ENCODE measurements at places on chromosomes 7 and 10.

DNA sequence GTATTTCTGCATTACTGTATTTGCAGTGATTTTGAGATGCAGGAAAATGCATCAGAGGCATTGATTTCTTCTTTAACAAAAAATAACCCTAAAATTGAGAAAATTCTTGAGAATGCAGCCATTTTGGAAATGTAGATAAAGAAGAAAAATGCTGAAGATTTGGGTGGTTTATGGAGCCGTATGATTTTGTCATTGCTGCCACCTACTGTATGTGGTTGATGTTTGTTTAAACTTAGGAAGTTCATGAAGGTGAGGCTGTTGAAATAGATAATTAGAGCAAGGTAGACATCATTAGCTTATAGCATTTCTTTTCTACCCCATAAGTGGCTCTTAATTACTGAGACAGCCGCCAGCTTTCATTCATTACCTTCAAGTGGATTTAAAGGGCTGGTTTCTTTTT lies 92.1 kb upstream of the SAMD8 start:
- peak; percentile 32 for DNase-seq

GRCh38 chr7:82078807-82079206 lies 309.0 kb upstream of the HGF start:
- DNase-seq: no peak

- no peak for DNase-seq
Observed at GRCh38 chr10:101130984-101131961, at the start of gene TLX1. Gene TLX1, plus strand, starts transcription at chr10:101131300. Its CDS starts 242 bp downstream, at chr10:101131542.

DNA sequence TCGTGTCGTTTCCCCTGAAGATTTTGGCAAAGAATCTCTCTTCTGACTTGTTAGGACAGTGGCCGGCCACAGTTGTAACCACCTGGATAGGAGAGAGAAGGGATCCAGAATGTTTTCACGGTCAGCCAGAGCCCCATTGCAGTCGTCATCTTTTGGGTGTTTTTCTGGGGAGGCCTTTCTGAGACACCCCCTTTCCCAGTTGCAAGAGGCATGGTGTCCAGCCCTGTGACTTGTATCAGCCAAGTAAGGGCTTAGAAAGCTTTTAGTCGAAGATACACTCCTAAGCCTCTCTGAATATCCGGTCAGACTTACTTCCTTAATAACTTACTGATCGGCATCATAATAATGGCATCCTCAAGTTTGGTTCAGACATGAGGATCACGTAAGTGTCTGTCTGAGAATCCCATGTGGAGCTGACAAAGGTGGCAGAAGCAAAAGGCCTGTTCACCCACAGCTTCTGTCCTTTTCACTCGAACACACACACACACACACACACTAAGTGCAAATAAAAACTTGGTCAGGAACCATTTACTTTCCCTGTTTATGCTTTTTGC lies 435.7 kb upstream of the GALNT17 start:
- peak; percentile 45 for DNase-seq

DNA sequence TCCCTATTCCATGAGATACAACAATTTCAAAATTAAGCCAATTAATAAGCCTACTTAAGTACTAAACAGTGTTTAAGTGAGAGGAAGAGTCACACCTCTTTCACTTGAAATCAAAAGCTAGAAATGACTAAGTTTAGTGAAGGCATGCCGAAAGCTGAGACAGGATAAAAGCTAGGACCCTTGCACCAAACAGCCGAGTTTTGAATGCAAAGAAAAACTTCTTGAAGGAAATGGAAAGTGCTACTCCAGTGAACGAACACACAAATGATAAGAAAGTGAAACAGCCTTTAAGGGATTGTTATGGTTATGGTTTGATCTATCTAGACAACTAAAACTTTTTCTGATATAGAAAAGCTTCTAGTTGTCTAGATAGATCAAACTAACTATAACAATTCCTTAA lies 135.4 kb upstream of the KMT2E start:
- DNase-seq: no peak

DNA sequence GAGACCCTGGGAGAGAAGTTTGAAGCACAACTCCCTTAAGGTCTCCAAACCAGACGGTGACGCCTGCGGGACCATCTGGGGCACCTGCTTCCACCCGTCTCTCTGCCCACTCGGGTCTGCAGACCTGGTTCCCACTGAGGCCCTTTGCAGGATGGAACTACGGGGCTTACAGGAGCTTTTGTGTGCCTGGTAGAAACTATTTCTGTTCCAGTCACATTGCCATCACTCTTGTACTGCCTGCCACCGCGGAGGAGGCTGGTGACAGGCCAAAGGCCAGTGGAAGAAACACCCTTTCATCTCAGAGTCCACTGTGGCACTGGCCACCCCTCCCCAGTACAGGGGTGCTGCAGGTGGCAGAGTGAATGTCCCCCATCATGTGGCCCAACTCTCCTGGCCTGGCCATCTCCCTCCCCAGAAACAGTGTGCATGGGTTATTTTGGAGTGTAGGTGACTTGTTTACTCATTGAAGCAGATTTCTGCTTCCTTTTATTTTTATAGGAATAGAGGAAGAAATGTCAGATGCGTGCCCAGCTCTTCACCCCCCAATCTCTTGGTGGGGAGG lies 10.8 kb downstream of the SERPINE1 start:
- DNase-seq: no peak

DNA sequence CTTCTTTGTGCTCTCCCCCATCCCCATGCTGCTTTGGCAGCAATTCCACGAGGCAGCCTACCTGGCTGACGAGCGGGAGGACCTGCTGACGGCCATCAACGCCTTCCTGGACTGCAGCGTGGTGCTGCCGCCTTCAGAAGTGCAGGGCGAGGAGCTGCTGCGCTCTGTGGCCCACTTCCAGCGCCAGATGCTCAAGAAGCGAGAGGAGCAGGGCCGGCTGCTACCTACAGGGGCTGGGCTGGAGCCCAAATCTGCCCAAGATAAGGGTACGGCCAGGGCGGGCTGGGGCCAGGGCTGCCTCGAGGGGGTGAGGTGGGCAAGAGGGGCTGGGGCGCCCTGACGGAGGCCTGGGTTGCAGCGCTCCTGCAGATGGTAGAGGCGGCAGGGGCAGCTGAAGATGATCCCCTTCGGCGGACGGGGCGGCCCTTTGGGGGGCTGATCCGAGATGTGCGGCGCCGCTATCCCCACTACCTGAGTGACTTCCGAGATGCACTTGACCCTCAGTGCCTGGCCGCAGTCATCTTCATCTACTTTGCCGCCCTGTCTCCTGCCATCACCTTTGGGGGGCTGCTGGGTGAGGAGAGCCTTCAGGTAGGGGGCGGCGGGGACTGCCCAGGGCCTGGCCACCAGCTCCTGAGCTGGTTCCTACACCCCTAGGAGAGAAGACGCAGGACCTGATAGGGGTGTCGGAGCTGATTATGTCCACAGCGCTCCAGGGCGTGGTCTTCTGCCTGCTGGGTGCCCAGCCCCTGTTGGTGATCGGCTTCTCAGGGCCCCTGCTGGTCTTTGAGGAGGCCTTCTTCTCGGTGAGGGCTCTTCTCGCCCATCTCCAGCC lies 9.4 kb downstream of the FASTK start:
- no peak for DNase-seq

- DNase-seq: no peak
Observed at GRCh38 chr7:131699323-131699722, 142.9 kb upstream of the PODXL start.

GRCh38 chr7:29207162-29207801 lies 12.7 kb downstream of the CHN2 start:
- DNase-seq: no peak

GRCh38 chr10:17038627-17039026 lies 91.0 kb downstream of the CUBN start:
- DNase-seq: peak; percentile 96

All from AG10803 (cell line).